CD4-positive, alpha-beta T cell treated with Interleukin-1 beta for 1 hour (primary cell): ENCODE measurements at places on chromosomes 2 and 18.

GRCh38 chr2:49189512-49190225 is 35.4 kb upstream of the FSHR start:
- no peak for DNase-seq

GRCh38 chr2:102664471-102664909 is 45.1 kb downstream of the SLC9A2 start:
- DNase-seq: no peak

- DNase-seq: no peak
Measured at GRCh38 chr18:5207471-5208150, 10.6 kb upstream of the AKAIN1 start.

- DNase-seq: no peak
Measured at GRCh38 chr2:9699139-9700108, 68.6 kb upstream of the YWHAQ start.

GRCh38 chr2:165969227-165969626 is 15.7 kb upstream of the TTC21B start:
- no peak for DNase-seq

DNA sequence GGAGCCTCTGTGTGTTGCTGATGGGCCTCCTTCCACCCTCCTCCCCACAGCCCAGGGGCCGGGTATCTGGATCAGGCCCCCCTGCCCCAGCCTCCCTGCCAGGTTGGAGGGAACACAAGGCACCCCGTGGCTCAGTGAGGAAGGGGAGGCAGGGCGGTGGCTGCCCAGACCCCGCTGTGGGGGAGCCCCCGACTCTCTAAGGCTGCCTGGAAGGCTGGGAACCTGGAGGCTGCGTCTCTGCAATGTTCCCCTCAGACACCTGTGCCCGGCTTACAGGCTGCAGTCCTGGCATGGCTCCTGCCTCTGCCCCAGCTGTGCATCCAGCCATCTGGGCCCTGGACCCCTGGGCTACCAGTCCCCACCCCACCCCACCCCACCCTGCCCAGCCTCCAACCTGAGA is 438 bp upstream of the MAB21L4 start:
- no peak for DNase-seq

DNA sequence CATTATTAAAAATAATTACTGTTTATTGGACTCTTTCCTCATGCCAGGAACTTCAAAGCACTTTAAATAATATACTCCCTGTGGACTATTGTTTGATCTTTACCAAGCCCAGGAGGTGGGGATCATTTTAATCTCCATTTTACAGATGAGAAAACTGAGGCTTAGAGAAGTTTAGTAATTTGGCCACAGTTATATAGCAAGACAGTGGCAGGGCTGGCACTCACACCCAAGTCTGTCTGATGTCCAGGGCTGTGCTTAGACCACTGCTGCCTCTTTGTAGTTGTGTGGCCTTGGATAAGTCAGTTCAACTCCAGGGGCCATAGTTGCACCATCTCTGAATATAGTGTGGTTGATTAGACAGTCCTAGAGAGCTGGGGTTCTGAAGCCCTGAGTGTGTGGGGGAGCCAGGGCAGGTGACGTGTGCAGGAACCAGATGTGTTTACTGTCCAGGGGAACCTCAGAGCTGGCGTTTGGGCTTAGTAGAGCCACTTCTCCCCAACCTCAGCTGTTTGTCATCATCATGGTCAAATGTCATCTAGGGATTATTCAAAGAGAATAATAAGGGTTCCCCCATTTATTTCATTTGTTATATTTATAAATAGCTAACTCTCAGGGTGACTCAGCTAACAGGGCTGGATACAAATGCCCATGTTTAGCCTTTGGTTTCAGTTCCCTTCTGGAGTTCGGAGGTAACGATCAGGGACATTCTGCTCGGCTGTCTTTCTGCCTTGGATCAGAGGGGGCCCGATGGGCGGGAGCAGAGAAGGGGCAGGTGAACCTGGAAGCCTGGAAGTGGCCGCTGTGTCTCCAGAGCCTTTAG is 68.0 kb downstream of the BOLA3 start:
- no peak for DNase-seq

- no peak for DNase-seq
Measured at GRCh38 chr2:183011743-183012142, 26.5 kb downstream of the NCKAP1 start.

DNA sequence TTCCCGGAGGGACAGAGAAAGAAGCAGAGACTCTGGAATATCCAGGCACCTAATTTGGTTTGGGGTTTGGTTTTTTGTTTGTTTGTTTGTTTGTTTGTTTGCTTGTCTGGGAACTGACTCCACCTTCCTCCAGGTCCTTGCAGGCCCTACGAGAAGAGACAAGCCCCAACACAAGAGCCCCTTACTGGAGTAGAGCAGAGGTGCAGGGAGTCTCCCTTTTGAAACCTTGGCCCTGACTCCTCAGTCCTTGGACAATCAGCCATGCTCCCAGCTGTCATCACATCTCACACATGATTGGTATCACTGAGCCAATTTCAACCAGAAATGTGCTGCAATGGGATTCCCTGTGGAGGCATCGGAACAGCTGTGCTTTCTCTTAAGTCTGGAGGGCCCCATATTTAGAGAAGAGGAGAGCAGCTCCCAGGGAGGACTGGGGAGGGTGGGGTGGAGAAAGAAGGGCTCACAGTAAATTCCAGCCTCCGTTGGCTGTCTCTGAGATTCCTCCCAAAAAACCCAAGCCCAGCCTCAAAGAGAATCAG is 279.9 kb upstream of the NCKAP5 start:
- DNase-seq: no peak

DNA sequence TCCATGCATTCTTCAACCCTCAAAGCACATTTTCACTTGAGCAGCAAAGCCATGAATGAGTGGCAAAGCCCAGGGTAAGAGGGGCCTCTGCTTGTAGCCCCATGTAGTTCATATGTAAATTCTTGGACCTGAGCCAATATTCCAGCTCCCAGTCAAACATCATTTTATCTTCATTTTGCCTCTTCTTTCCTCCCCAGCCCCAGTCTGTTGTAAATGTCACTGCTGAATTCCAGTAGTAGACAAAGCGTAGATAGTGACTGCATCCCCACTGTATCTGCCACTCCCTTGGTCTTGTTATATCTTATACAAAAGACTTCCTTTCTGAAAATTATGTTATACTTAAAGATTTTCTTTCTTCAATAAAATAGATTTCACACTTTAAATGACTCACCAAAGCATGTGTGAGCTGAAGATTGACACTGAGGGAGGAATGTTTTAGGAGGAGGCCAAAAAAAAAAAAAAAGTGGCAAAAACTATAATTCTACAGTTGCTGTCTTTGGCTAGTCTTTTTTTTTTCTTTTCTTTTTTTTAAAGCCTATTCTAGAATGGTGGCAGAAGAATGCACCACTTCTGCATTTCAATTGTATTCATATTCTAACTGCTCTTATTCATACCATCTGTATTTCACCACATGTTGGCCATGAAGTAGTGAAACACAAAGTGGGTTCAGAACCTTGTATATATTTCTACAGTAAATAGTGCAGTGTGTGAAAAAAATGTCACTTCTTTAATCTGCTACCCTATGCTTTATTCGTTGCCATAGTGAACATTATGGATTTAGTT is 306.1 kb downstream of the CPS1 start:
- no peak for DNase-seq

- no peak for DNase-seq
Measured at GRCh38 chr2:222992137-222992536, 59.9 kb upstream of the KCNE4 start.

GRCh38 chr18:14927701-14928100 is 179.7 kb downstream of the ANKRD30B start:
- DNase-seq: no peak

GRCh38 chr2:11196246-11196645 is 41.0 kb downstream of the SLC66A3 start:
- no peak for DNase-seq

DNA sequence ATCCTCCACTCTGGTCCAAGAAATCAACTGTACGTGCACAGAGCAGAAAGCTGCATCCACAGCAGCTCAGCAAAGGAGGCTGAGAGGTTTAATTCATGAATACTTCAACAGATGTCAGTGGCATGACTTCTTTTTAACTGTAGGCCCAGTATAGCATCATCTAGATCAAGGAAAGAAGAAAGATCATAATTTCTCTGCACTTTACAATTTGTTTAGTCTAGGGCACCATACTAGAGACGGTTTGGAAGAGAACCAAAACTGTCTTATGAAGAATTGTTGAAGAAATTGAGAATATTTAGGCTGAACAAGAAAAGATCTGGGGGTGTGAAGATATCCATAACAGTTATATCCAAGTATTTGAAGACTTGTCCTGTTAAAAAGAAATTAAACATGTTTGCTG is 30.5 kb upstream of the MAP3K20 start:
- DNase-seq: no peak

DNA sequence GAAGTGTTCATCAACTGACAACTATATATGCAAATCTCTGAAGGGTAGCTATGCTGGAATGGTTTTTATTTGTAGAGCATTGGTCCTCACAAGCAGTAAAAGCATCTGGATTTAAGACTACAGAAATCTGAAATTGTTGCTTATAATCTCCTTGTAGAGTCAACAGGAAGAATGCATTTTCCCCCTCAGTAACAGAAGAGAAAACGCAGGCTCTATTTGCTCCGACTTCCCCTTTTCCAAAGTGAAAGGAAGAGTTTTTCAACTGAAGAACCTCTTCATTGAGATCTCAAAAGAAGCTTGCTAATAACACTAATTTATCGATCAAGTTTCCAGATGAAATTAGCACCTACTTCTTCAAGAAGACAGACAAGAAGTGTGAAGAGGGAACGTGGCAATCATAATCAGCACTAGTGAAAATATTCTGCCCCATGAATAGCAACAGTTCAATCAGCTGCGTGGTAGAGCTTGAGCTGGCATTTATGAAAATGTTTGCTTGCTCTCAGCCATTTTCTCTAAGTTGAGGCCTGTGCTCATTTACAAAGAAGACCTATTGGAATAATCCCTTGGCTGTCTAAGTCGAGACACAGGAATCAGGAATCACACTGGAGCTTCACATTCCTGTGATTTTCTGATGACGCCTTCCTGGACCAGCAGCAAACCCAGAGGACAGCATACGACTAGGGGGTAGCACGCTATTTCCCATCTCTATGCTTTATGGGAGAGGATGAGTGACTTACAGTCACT is 43.7 kb downstream of the TGIF1 start:
- DNase-seq: no peak

GRCh38 chr2:151481744-151482143 is 72.0 kb downstream of the RIF1 start:
- DNase-seq: no peak

GRCh38 chr18:2985628-2986027 is 27.3 kb downstream of the LPIN2 start:
- no peak for DNase-seq

GRCh38 chr2:142075826-142076225 is 55.0 kb downstream of the LRP1B start:
- DNase-seq: no peak

DNA sequence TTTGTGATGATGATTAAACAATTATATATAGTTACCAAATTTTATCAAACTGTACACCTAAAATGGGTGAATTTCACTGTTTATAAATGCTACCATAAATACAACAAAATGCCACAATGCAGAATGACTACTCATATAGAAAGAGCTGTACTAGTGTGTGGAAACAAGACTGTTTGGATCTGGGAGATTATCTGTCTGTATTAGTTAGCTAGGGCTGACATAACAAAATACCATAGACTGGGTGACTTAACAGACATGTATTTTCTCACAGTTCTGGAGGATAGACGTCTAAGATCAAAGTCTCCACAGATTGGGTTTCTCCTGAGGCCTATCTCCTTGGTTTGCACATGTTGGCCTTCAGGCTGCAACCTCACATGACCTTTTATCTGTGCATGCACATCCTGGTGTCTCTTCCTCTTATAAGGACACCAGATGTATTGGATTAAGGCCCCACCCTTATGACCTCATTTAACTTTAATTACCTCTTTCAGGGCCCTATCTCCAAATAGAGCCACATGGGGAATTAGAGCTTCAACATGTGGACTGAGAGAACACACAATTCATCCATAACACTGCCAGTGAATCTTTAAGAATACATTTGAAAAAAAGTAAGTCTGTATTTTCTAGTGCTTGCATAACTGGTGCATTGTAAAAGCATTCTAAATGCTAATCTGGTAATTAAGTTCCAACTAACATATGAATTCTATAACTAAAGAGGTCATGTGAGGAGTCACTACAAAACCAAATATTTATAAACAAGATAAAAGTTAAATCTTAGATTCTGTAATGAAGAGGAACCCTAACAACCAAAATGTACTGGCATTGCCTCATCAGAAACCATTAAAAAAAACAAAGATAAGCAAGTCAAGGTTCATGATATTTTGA is 699.6 kb downstream of the NYAP2 start:
- no peak for DNase-seq

GRCh38 chr2:132009177-132009873 is 152.4 kb downstream of the ANKRD30BL start:
- DNase-seq: no peak

- DNase-seq: no peak
Measured at GRCh38 chr2:222919841-222920526, 59.1 kb downstream of the ACSL3 start.

DNA sequence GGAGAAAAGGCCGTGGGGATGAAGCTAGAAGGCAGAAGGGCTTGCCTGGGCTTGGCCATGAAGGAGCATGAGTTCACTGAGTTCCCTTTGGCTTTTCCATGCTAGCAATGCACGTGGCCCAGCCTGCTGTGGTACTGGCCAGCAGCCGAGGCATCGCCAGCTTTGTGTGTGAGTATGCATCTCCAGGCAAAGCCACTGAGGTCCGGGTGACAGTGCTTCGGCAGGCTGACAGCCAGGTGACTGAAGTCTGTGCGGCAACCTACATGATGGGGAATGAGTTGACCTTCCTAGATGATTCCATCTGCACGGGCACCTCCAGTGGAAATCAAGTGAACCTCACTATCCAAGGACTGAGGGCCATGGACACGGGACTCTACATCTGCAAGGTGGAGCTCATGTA is 2.9 kb downstream of the CTLA4 start:
- no peak for DNase-seq

- DNase-seq: no peak
Measured at GRCh38 chr2:162890690-162891311, 52.2 kb upstream of the KCNH7 start.

DNA sequence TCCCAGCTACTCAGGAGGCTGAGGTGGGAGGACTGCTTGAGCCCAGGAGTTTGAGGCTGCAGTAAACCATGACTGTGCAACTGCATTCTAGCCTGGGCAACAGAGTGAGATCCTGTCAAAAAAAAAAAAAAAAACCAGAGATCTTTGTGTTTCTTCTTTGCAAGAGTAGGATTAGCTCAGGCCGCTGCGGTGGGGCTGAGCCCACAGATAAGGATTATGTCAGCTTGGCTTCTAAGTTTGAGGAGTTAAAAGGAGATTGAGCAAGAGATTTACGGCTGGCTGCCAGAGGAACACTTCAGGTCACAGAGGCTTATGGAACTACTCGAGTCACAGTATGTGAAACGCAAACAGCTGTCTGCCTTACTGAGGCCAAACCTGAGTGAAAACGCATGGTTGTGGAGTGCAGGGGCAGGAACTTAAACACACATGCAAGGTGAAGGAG is 146.7 kb upstream of the L3MBTL4 start:
- no peak for DNase-seq
